ENCODE measurements at places on chromosomes 13 and 19.

DNA sequence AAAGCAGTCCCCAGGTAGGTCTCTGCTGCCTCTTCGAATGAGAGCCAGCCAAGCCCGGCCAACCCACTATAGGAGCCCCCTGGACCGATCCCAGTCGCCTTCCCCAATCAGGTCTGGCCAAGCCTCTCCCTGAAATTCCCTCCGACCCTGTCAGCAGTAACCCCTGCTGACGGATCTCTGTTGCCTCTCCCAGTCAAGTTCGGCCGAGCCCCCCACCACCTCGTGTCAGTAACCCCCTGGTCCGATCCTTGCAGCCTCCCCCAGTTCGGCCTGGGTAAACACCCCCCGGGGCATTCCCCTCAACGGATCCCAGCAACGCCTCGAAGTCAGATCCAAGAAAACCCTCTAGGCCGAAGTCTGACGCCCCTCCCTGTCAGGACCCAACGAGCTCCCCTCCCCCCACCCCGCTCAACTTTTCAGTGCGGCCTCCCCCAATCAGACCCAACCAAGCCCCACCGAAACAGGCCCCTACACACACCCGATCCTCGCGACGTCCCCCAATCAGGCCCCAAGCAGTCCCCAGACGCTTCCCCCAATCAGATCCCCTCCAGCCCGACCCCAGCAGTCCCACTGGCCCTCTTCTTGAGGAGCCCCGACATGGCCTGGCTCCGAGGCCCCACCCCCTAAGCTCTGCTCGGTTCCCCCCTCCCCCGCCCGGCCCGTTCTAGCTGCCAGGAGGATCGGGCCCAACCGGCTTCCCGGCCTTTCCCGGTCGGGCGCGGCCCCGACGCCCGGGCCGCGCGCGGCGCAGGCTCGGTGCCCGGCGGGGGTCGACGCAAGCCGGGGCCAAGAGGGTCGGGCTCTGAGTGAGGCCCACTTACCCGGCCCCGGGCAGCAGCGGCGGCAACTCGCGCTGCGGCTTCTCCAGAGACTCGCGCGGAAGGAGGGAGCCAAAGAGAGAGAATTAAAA lies 1.8 kb downstream of the TNPO2 start:
- DNase-seq: no peak

DNA sequence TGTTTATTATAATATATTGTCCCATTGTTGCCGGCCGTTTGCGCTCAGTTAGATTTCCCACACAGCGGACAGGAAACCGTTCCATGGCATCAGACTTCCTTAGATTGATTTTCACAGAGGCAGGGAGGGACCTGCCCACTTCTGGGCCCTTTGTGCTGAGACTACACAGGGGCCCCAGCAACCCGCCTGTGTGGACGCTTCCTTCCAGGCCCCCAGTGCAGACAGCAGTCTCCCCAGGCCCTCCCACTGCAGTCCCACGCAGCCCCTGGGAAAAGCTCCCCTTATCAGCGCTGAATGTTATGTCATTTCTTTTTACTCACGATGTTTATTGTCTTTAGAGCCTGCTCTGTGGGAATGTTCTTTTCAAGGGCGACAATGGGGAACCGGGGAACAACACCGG lies 351.7 kb upstream of the ARGLU1 start:
- no peak for DNase-seq

DNA sequence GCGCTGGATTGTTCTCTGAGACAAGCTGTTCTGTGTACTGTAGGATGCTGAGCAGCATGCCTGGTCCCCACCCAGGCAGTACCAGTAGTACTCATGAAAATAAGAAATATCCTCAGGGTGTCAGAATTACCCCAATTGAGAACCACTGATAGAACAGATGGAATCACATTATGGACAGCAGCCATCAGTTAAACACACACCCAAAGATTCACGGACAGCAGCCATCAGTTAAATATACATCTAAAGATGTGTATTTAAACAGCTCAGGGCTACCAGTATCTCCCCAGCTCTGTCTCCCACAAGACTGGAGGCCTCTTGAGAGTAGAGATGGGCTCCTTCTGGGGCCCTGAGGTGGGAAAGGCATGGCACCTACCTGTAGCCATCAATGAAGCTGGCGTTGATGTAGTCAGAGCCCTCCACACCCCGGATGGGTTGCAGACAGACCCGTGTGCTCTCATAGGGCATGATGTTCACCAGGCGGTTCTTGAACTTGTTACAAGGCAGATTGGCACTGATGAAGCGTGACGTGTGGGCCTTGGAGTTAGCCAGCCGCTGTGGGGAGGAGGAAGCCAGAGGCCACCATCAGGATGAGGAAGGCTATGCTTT lies 129.3 kb downstream of the PTPRS start:
- DNase-seq: no peak

DNA sequence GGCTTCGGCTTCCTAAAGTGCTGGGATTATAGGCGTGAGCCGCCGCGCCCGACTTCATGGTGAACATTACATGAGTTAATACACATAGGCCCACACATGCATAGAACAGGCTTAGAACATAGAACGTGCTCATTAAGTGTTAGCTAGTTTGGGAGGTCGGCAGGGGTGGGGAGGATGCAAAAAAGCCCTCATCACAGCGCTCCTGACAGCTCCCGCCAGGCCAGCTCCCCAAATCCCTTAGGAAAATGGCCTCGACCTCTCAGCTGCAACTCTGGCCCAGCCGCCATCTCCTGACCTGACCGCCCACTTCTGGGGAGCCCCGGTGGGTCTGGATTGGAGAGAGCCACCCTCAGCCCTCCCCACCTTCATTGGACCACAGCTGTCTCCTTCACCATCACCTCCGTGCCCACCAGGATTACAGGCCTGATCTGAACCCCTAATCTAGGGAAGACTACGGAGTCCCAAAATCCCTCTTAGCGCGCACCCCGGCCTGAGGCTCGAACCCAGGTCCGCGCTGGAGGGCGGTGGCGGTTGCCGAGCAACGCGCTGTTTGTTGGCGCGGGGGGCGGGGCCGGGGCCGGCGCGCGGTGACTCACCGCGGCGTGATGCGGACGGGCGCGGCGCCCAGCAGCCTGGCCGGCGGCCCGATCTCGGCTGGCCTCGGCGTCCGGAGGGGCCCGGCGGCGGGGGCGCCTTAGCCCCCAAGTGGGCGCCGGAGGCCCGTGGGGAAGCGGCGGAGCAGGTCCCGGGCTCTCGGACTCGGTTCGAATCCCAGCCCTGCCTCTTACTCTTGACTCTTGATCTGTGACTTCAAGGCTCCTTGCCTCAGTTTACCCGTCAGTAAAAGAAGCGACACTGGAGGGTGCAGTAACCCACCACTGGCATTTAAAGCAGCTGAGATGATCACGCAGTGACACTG lies 26.7 kb upstream of the NANOS3 start:
- no peak for DNase-seq

GRCh38 chr19:3857449-3858003 lies 11.3 kb downstream of the ZFR2 start:
- DNase-seq: no peak

DNA sequence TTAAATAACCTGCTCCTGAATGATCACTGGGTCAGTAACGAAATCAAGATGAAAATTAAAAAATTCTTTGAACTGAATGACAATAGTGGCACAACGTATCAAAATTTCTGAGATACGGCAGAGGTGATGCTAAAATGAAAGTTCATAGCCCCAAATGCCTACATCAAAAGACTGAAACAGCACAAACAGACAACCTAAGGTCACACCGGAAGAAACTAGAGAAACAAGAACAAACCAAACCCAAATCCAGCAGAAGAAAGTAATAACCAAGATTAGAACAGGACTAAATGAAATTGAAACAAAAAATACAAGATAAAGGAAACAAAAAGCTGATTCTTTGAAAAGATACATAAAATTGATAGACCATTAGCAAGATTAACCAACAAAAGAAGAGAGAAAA lies 324.1 kb downstream of the RBM26 start:
- no peak for DNase-seq

DNA sequence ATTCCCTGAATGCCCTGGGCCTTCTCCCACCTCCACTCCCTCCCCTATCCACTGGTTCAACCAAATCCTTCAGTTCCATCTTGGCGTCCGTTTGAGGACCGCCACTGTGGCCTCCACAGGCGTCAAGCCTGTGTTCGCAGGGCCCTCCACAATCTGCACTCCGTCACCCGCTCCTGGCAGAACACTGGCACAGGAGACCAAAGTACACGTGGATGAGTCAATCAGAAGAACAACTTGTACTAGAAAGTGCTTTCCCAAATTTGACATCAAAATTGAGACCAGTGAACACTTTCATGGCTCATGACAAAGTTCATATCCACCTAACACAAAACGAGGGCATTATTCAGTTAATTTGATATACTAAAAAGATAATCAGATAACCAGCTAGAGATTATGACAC lies 6.5 kb upstream of the CDC16 start:
- DNase-seq: no peak

- no peak for DNase-seq
These were observed 814 bp downstream of the NBEA start for GRCh38 chr13:34942732-34943435.

DNA sequence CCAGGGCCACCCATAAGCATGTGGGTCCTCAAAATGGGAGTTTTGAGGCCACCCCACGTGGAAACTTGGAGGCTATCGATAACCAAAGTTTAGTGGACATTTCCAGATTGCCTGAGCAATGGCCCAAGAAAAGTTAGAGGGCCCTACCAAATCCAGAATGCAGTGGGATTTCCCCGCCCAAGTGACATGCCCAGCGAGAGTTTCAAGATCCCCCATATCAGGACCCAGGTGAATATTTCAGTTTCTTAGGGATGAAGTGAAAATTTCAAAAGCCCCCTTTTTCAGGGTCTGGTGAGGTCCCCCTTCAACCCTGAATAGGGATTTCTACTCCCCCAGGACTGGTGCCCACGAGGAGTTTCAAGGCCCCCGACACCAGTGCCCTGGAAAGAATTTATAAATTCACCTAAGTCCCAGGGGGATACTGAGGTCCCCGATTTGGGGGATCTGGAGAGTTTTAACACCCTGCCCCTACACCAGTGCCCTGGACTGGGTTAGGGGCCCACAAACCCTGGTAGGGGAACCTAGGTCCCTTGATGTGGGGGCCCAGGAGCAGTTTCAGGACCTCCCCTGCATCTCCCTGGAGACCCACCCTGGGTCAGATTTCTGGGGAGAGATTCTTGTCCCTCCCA lies 695 bp downstream of the BST2 start:
- no peak for DNase-seq

GRCh38 chr13:43676320-43676719 lies 110.5 kb downstream of the ENOX1 start:
- DNase-seq: no peak

DNA sequence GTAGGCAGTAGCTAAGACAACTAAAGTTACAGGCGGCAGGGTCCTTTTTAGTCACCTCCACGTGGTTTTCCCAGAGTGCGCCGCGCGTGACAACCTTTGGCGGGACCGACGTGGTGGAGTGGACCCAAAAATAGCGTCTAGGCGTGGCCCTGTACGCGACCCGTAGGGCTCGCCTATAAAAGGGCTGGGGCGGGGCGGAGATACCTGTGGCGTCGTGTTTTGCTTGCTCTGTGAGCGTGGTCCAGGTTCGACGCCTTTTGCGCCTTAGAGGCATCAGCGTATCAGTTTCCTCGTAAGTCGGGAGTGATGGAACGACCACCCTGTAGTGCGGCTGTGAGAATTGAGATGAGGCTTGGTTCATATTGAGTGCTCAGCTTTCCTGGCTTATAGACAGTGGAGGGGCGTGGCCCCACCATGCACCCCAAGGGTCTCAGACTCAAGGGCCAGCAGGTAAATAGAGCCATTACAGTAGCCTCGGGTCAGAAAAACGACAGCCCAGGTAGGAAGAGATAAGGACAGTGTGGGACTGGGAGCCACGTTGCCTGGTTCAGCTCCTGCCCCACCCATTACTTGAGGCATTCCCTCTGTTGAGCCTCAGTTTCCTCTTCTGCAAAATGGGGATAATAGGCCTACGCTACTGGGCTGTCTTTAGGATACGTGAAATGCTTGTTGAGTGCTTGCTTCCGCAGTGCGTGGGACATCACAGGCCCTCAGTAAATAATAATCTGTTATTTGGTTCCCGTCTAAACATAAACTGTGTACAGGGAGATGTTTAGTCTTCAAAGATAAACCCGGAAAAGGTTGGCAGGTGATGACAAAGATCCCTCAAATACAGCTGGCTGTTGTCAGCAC lies 693 bp upstream of the TMED1 start:
- DNase-seq: peak; percentile 78

- DNase-seq: no peak
These were observed 16.1 kb upstream of the SPART start for GRCh38 chr13:36362251-36362650.

DNA sequence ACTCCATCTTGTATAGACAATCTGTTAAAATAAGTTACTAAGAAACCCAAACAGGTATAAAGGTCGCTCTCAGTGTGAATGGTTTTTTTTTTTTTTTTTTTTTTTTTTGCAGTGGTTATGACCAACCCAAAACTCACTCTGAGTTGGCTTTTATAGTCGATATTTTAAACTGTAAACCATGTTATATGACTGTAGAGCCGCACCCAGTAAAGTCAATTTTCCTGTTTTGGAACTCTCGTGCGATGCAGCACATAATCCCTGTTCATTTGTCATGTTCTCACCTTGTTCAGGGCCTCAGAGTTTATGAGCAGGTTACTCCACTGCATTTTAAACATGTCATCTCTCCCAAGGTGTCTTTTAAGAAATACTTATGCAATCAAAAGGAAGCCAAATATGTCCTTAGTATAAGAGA lies 112.5 kb downstream of the KLF5 start:
- DNase-seq: no peak

- no peak for DNase-seq
These were observed 44.8 kb upstream of the KATNAL1 start for GRCh38 chr13:30352121-30352520.

DNA sequence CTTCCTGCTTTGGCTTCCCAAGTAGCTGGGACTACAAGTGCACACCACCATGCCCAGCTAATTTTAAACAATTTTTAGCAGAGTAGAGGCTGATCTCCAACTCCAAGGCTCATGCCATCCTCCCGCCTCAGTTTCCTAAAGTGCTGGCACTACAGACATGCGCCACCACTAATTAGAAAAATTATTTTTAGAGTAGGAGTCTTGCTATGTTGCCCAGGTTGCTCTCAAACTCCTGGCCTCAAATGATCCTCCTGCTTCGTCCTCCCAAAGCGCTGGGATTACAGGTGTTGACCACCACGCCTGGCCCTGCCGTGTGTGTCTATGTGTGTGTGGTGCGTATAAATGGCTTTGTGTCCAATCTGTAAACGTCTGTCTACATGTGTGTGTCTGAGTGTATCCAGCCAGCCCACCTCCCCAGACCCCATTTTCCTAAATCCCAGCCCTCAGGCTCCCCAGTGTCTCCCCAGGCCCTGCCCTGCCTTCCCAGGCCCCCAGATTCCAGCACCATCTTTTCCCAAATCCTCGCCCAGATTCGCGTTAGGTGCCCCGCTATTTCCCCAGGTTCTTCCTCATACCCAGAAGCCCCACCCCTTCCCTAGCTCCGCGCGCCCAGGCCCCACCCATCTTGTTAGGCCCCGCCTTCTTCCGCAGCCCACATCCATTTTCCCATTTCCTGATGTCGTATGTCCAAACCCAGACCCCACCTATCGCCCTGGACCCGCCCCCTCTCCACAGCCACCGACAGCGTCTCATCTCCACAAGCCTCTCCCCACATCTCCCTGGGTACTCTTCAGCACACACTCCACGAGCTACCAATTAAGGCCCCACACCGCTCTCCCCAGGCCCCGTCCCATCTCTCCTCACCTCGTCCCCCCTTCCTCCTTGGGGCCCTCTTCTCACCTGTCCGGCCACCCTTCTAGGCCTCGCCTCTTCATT lies 24.9 kb downstream of the SLC8A2 start:
- DNase-seq: no peak

GRCh38 chr13:30313311-30313710 lies 6.0 kb upstream of the KATNAL1 start:
- DNase-seq: no peak

- no peak for DNase-seq
These were observed 2.9 kb downstream of the SBNO2 start for GRCh38 chr19:1170938-1171754.

Data from NCI-H1436 treated with DMSO at 0.1 percent for 48 hours (cell line).